BE2C (cell line): ENCODE measurements at places on chromosomes 2 and 18.

DNA sequence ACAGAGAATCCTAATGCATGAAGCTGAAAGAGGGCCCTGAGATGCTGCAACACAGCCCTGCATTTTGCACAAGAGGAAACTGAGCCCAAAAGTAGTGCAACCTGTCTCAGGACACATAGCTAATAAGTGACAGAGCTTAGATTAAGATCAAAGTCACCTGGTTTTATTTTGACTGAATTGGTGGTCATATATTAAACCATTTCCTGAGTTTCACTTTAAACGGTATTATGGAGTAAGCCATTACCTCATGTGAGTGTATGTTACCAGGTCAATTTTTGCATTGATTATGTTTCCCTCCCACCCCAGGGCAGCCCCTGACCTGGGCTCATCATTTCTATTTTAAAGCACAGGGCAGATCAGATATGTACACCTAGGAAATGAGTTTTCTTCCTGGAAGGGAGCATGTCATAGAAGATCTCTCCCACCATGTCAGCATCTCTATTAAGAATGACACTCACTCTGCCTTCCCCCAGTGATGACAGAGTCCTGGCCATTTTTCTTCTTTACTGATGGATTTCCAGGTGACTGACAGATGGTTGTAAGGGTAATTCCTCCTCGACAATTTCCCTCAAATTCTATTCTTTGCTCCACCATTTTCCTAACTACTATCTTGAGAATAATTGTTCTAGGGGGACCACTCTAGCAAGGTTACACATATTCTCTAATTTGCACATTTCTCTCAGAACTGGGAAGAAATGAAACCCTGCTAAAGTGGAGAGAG is 441.3 kb upstream of the SLC14A2 start:
- no peak for DNase-seq

- DNase-seq: no peak
Observed at GRCh38 chr2:26299471-26300101, 46.4 kb upstream of the SELENOI start.

- no peak for DNase-seq
Observed at GRCh38 chr2:237022533-237022932, 63.2 kb upstream of the COPS8 start.

DNA sequence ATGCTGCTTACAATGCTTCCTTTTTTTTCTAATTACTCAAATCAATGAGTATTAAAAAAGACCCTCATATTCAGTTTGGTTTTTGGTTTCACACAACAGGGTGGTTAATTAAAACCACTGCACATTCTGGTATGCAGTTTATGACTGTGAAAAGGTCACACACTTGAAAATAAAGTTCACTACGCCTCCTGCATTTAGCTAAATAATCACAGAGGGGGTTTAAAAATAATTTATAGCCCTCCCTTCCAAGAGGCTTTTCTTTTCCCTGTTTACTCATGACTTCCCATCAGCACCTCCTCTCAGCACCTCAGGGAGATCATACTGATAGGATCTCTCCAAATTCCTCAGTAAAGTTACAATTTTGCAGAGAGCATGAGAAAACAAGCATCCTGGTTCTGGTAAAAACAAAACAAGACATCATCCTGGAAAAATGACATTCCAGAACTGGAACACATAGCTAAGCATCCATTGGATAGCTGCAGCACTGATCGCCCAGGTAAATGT is 129.5 kb upstream of the TMEM200C start:
- no peak for DNase-seq

GRCh38 chr2:237445611-237446337 is 31.8 kb upstream of the COL6A3 start:
- DNase-seq: no peak

- no peak for DNase-seq
Observed at GRCh38 chr2:157899125-157899839, 23.2 kb upstream of the ACVR1 start.

- no peak for DNase-seq
Observed at GRCh38 chr18:44918142-44918476, 237.4 kb downstream of the SETBP1 start.

DNA sequence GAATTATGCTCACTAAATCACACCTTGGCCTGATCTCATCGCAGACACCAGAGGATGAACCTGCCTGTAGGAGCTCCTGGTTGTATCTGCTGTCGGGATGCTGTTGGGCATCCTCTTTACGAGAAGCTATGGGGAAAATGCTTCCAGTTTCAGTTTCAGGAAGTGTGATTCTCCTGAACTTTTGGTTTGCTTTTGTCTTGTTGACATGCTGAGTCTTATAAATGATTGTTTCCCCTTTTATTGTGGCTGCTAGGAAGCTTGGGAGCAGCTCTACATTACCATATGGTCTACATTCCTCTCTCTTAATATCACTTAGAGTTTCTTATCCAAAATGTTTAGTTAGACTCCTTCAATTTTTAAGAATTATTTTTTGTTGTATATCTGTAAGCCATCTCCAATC is 227.5 kb downstream of the MTX2 start:
- DNase-seq: no peak

- DNase-seq: no peak
Observed at GRCh38 chr2:36456227-36457175, 100.9 kb downstream of the CRIM1 start.
